CD4-positive, alpha-beta T cell treated with Interleukin-15 for 4 hours (primary cell): ENCODE measurements at places on chromosomes 2 and 18.

GRCh38 chr18:39149211-39149806, 1583.7 kb upstream of the CELF4 start:
- DNase-seq: no peak

DNA sequence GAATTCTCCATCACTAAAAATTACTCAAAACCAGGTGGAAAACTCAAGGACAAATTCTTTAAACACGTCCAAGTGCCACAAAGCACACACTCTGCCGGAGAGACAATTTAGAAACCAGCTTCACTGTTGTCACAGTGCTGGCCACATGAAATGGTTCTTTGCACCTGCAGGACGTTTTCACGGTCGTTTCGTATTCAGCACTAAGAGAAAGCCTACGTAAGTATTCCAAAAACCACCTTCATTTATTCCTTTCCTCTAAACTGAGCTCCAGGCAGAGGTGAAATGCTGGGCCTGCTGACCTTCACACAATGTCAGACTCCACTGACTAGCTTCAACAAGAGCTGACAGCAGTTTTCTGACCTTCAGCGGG, 680 bp downstream of the ATP5F1A start:
- DNase-seq: no peak

DNA sequence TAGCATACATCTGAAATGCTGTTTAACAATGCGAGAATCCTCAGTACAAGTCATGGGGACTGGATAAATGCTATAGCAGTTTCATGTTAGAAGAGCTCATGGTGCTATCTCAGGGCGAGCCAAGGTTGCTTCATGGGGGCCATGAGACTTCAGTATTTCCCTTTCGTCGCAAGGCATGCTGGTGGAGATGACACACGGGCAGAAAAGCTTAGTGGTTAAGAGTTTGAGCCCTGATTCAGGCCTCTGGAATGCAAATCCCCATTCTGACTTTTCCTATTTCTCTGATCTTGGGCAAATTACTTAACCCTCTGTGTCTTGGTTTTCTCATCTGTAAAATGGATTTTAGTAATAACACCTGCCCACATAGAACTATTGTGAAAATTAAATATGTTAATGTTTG, 57.4 kb upstream of the EPHA4 start:
- DNase-seq: no peak

DNA sequence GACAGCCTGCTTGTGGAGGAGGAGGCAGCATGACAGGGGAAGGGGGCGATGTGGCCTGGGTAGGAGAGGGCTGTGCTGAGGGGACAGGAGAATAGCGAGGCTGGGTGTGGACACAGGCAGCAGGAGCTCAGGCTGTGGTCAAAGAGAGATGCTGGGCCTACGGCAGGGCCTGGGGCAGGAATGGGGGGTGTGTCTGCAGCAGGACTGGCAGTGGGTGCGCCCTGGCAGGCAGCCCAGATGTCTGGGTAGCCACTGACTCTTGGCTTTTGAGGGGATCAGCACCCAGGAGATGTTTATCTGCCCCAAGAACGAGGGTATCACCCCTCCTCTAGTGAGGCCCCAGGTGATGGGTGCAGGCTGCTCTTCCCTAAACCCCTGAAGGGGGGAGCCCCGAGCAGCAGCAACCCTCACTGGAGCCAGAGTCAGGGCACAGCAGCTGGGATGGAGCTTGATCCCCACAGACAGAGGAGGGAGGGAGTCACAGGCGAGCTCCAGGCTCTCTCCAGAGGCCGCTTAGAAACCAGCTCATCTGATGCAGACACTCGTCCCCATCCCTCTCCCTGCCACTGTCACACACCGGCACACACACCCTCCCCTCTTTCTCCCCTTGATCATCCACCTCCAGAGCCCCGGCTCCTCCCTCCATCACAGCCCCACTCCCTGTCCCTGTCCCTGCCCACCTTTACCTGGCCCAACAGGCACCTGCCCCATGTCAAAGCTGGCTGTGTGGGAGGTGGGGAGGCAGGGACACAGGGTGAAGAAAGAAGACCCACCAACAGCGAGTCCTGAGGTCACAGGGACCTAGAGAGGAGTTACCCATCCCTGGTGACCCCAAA, 29.8 kb upstream of the TNS1 start:
- no peak for DNase-seq

- no peak for DNase-seq
Observed at GRCh38 chr2:145304501-145304900, 784.6 kb upstream of the ZEB2 start.

- no peak for DNase-seq
Observed at GRCh38 chr2:24785671-24786321, 7.4 kb downstream of the PTRHD1 start.

DNA sequence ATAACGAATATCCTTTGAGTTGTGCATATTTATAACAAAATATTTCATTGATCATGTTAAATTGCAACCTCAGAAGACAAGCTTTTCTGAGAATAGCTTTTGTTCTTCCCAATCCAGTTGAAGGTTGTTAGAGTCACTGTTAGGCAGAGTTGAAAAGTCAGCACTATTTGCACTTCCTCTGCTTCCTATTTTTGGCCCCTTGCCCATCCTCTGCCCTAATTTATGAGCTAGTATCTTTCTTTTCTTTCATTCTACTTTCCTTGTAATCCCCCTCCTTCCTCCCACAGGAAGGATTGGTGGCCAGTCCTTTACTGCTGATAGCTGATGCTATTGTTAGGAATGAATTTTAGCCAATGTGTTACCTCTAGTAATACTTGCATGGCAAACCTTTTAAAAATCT, 4.9 kb downstream of the RALB start:
- no peak for DNase-seq

- DNase-seq: no peak
Observed at GRCh38 chr18:56835331-56835730, 184.2 kb downstream of the WDR7 start.

GRCh38 chr18:400456-400855, 100.0 kb downstream of the COLEC12 start:
- DNase-seq: no peak

DNA sequence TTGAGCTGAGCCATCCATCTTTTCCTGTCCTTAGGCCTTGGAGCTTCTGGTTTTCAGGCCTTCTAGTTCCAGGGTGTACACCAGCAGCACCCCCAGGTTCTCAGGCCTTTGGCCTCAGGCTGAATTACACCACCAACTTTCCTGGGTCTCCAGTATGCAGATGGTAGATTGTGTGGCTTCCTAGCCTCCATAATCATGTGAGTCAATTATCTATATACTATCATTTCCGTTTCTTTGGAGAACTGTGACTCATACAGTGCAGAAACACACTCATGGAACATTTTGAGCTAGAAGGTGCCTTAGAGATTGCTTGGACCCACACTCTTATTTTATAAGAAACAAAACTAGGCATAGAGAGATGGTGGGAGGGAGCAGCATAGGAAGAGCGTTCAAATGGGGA, 167.4 kb downstream of the NCK2 start:
- no peak for DNase-seq

DNA sequence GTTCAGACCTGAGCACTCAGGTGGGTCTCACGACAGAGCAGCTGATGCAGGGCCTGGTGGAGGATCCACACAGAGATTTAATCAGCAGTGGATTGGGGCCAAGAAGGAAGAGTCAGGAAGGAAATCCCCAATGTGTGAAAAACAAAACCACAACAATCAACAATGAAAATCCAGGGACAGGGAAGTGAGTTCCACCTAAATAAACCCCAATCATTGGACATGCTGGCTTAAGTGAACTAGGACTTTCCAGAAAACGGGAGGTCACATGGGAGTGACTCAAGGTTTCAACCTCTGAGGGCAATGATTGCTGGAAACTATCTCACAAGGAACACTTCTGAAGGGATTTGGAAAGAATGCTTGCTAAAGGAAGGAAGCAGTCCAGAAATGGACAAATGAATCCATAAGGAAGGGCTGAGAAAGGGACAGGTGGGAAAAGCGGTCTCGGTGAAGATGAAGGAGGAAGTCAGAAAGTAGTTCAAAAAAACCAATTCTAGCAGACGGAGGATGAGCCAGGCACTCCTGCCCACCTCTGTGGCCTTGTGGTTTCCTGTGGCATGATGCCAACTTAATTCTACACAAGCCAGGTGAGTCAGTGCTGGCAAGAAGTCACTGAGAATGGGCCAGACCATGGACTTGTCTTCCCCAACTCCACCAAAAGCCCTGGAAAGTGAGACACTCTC, 15.4 kb upstream of the XDH start:
- DNase-seq: peak; percentile 47

DNA sequence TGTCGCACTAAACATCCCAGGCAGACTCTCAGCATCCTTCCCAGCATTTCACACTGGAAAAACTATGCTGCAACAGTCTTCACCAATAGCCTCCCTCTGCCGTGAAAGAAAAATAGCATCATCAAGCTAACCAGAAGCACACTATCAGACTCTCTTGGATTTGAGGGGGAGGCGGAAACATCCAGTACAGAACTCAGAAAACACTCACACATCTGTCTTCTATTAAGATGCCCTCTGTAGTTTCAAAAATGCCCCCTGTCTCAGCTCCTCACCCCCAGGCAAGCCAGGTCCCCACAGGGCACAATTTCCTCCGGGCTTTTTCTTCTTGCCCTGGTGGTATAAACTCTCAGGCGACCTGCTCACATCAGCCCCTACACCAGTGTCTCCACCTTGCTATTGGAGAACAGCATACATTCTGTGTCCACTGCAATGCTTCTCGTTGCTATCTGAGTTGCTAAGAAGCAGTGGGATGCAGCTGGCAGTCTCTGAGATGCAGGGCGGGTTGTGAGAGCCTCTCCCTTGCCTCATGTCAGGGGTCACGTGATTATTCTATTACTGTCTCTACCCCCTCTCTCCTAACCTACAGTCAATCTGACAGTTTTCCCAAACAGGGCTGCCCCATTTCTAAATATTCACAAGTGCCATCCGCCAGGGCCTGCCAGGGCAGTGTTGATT, 189.9 kb downstream of the INO80D start:
- no peak for DNase-seq

- DNase-seq: no peak
Observed at GRCh38 chr18:64287926-64288325, 139.0 kb upstream of the LINC00305 start.

GRCh38 chr2:130896813-130897212, 60.1 kb downstream of the ARHGEF4 start:
- no peak for DNase-seq

- DNase-seq: no peak
Observed at GRCh38 chr2:45973426-45973825, 322.0 kb downstream of the PRKCE start.

DNA sequence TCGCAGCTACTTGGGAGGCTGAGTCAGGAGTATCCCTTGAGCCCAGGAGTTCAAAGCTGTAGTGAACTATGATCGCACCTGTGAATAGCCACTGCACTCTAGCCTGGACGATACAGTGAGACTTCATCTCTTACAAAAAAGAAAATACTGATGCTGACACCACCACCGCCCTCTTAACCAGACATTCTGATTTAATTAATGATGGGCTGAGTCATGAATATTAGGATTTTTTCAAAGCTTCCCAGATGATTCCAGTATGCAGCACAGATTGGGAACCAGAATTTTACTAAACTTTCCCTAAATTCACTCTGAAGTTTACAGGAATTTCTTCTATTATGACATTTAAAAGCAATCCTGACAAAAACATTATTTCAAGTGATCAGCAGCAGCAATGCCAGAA, 130.1 kb downstream of the ERBB4 start:
- no peak for DNase-seq

DNA sequence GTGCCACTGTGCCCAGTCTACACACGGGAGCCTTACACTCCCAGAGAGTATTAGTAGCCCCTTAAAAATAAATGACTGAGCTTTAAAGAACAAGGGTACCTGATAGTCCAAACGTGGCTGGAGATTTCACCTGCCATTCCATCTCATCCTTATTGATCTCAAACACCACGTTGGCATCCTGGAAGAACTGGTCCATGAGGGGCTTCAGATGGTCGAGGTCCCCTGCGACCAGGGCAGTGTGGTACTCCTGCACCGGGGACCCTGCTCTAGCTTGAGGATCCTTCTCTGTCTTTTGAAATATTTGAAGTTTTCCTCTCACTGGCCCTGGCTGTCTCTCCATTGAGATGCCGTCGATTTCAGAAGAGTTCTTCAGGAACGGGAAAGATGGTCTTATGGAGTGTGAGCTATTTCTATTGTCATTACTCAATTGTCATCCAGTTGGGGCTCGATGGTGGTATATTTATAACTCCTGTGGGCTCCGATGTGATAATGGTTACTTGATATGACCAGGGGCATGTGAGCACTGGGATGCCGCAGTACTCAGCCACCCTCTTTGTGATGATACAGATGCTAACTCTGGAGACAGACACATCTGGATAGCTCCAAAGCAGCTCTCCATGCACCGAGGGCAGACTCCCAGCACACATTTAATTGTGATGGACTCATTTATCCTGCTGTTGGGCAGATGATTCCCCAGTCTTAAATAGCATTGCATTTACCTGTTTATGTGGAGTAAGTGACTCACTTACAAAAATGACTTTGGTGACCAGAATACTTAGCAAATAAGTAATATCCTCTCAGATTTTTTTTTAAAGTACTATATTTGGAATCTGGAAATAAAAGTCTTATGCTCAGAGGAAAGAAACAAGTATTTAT, 22.8 kb downstream of the ASB18 start:
- DNase-seq: no peak

GRCh38 chr2:129164220-129164949, 815.1 kb upstream of the RAB6C start:
- DNase-seq: no peak

GRCh38 chr2:212414767-212415211, 123.8 kb downstream of the ERBB4 start:
- DNase-seq: no peak

DNA sequence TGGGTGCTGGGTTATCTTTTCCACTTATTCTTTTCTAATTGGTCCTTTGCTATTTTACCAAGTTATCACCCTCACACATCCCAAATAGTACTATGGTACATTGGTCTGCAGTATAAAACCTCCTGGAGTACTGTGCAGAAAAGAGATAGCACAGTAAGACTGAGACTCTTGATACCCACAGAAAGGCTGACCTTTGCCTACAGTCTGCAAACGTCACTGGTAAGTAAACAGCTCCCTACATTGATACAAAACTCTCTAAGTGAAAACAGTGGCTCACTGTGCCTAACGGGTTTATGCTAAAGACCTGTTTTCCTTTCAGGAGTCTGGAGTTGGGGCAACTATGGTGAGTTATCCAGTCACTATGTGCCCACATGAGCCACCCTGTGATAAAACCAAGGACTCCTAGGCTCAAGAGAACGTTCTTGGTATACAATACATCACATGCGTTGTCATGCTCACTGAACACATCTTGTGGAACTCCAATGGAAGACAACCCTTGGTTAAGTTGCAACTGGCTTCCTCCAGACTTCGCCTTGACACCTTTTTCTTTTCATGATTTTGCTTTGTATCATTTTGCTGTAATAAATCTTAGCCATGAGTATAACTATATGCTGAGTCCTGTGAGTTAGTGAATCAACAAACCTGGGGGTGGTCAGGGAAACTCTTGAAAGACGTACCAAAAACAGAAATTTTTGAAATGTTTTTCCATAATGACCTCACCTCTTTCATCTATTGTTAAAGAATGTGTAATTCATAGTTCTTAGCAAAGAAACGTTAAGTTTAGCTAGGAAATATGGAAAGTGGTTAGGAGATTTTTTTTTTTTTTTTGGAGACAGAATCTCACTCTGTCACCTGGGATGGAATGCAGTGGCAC, 104.9 kb downstream of the C2orf74 start:
- DNase-seq: no peak
